Cerebellum (tissue), 4 donors: ENCODE measurements at places on chromosomes 3 and 15.

DNA sequence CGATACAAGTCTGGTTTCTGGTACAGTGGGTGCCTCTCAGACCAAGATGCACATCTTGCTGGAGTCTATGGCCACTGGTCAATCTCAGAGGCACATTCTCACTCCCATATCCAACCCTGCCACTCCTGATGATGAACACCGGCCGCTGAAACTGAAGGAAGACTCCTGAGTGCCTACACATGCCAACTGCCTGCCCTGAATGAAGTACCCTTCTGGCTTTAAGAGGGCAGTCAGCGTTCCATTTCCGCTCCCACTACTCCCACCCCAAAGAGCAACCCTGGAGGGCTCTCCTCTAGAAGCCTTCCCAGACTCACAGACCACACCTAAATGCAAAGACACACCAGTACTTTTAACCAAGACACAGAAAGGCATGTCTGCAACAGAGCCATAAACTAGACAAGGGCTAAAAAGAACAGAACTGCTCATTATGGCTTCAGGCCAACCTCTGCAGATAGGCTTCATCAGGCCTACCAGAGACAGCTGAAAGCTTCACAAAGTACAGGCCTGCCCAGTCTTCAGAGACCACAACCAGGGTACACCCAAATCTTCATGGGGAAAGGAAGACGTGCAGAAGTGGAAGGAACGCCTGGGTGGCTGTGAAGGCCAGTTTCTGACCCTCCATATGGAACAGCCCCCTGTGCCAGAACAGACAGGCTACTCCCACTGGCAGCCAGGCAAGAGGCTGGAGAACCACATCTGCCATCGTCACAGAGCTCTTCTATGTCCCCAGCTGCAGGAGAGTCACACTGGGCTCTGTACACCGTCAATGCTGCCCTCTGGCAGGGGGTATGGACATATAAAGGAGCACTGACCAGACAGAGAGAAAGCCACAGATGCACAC is 14.3 kb downstream of the ANP32A start:
- no peak for DNase-seq

GRCh38 chr3:188421836-188422540 is 268.0 kb downstream of the LPP start:
- DNase-seq: no peak

GRCh38 chr3:103685939-103686338 is 1251.1 kb downstream of the ZPLD1 start:
- no peak for DNase-seq

DNA sequence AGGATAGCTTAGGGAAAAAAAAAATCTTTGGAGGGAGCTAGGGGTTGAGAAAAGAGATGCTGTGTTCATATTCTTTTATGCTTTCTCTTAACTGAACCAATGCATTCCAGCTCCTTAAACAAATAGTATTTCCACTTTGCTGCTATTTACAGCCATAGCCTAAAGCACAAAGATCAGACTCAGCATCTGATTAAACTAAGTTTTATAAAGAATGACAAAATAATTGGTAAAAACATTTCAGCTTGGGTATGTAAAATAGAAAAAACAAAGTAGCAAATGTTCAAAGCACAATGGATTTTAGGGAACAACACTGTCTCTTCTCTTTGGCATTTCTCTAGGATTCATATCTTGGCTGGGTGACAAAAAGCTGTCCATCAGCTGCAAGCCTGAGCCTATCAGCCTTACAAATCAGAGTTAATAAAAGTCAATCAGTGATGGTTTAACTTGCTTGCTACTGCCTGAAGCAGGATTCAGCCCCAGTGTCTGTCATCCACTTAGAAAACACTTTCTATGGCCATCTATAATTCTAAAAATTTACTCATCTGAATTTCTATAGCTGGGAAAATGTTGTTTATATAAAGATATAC is 232.1 kb upstream of the CDIN1 start:
- no peak for DNase-seq

- no peak for DNase-seq
Observed at GRCh38 chr3:123841476-123842238, 42.5 kb downstream of the MYLK start.

- no peak for DNase-seq
Observed at GRCh38 chr3:157918402-157918801, 187.8 kb downstream of the SHOX2 start.

DNA sequence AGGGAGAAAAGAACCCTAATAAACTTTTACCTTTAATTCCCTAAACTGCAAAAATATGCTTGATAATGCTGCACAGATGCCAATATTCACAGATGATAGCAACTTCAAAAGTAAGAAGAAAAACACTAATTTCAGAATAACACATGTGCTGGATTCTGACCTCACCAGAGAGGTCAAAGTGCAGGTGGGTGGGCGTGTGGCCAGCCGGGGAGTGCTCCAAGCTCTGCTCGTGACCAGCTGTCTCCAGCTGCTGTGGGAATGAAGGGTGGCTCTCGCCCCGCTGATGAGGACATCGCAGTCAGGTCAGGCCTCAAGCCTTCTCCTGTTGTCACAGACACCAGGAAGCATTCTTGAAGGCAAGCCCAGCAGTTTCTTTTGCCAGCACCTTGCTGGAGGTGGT is 57.1 kb downstream of the ADAMTS17 start:
- no peak for DNase-seq
